Iris pigment epithelial cell (primary cell): ENCODE measurements at places on chromosomes 2 and 18.
A peak's percentile ranks its signal among the peaks of the same experiment; 100 is the strongest.

DNA sequence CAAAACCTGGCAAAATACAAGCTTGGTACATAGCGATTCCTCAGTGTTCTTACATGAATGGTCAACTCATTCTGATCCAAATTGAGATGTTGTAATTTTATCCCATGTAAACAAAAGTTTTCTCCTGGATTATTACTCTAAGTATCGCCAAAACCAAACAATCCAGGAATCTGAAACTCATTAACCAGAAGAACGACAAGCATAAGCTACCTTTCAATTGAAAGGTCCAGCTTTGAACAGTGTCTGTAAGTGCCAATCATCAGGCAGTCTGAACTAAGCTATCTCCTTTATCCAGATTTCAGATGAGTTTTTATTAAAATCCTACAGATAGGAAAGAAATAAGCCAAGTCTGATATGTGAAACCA, 2.4 kb downstream of the MEX3C start:
- DNase-seq = peak; percentile 7

DNA sequence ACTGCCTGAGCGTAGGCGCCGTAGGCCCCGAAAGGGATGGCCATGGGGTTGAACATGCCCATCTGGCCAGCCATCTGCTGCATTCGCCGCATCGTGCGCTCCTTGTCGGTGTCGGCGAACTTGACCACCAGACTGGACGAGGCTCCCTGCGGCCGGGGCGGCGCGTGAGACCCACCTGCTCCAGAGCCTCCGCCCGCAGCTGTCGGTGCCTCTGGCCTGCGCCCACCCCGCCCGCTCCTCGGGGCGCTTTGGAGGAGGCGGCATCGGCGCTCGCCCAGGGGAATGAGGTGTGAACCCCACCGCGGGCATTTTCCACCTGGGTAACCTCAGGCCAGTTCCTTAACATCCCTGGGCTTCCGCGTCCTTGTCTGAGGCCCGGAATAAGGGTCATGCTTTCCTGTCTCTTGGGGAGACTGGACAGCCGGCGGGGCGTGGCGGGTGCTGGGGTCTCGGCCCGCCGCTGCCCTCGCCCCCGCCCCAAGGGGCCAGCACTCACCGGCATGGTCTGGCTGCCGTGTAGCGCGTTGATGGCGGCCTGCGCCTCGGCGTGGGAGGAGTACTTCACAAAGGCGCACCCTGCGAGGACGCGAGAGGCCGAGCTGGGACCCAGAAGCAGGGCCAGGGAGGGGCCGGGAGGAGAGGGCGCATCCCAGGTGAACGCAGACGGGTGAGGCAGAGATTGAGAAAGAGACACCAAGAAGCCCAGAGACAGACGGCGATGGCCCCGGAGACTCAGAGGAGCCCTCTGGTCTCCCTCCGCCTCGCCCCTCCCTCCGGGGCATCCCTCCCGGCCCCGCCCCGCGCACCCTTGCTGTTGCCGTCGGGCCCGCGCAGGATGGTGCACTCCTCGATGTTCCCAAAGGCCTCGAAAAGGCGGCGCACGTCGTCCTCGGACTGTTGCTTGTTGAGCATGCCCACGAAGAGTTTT, 291.0 kb downstream of the CELF4 start:
- DNase-seq = no peak

GRCh38 chr2:188919824-188920223, 54.3 kb upstream of the COL3A1 start:
- no peak for DNase-seq

DNA sequence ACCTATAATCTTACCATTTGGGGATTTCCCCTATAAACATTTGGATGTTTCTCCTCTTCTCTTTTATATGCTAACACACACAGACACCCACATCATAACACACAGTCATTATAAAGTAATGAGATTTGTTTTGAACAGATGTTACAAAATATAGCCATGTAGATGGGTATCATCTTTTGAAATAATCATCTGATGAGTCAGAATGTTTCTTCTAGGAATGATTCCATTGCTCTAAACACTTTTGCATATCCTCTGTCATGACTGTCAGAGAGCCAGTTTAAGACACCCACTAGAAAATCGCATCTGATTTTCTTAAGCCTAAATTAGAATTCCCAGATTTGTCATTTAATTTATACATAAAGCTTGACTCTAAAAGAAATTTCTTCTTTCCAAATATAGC, 442.6 kb downstream of the CMPK2 start:
- peak; percentile 70 for DNase-seq

DNA sequence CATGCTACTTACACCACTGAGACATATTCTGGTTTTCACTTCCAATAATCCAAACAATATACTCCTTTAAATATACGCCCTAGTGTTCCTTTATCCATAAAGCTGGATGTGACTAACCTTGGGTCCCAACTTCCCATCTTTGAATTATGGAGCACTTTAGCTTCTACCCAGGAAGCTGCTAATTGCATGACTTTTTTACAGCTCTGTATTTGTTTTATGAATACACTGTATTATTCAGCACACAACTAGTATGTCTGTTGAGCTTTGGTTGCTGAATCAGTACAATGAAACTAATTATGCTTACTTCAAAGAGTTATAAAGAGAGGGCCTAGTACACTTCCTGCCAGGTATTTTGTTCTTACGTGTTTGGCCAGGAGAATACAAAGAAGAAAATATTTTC, 118.5 kb downstream of the BAZ2B start:
- no peak for DNase-seq

- no peak for DNase-seq
Measured at GRCh38 chr18:58612315-58613055, 16.4 kb downstream of the ALPK2 start.

- DNase-seq = peak; percentile 69
Measured at GRCh38 chr2:203077451-203077850, 62.8 kb downstream of the NBEAL1 start.

GRCh38 chr2:20614201-20615067, 36.5 kb downstream of the HS1BP3 start:
- peak; percentile 59 for DNase-seq

GRCh38 chr18:26440644-26441043, 107.7 kb downstream of the KCTD1 start:
- peak; percentile 20 for DNase-seq

- DNase-seq = peak; percentile 75
Measured at GRCh38 chr2:111622859-111623258, 261.1 kb downstream of the ANAPC1 start.

DNA sequence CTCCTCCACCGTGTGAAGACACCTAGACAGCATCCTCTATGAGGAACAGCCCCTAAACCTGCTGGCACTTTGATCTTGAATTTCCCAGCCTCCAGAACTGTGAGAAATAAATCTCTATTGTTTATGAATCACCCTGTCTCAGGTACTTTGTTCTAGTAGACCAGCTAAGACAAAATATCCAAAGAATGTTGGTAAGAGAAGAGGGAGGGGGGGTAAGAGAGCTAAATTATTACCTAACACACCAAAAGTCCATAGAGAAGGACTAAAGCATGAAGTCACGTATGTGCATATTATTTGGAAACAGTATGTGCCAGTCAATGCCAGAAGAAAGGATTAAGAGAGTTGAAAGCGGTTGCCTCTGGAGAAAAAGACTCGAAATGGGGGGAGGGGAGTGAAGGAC, 211.0 kb downstream of the SP3 start:
- no peak for DNase-seq

DNA sequence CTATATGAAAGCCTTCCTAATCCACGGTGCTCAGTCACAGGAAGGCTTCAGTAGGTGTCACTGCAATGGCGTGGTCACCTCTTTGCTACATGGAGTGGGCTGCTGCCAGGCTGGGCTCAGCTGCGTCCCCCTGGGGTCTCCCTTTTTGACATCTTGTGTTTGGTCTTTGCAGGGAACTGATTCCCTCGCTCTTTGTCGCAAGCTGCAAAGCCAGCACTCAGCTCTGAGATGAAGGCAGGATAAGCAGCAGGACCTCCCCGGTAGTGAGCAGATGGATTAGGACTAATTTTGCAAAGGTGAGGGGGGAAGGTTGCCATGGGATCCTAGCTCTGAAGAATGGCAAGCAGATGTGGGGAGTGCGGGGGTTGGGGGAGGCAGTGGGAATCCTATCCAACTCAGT, 173.9 kb upstream of the ARL4C start:
- DNase-seq = no peak

GRCh38 chr2:191691016-191691735, 13.2 kb downstream of the NABP1 start:
- DNase-seq = peak; percentile 87

DNA sequence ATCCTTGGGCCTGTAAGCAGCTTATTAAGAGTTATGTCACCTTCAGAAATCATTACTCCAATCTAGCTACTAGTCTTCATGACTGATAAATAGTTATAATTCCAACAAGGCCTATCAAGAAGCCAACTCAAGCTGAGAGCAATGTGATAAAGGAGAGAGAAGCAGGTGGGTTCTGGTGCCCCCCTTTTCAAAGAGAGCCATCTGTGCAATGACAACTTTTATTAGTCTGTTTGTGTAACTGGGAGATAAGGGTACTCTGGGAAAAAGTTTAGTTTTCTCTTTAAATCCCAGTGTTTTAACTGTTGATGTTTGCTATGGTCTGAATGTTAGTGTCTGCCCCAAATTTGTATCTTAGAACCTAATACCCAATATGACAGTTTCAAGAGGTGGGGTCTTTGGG, 60.6 kb downstream of the CCDC93 start:
- no peak for DNase-seq

DNA sequence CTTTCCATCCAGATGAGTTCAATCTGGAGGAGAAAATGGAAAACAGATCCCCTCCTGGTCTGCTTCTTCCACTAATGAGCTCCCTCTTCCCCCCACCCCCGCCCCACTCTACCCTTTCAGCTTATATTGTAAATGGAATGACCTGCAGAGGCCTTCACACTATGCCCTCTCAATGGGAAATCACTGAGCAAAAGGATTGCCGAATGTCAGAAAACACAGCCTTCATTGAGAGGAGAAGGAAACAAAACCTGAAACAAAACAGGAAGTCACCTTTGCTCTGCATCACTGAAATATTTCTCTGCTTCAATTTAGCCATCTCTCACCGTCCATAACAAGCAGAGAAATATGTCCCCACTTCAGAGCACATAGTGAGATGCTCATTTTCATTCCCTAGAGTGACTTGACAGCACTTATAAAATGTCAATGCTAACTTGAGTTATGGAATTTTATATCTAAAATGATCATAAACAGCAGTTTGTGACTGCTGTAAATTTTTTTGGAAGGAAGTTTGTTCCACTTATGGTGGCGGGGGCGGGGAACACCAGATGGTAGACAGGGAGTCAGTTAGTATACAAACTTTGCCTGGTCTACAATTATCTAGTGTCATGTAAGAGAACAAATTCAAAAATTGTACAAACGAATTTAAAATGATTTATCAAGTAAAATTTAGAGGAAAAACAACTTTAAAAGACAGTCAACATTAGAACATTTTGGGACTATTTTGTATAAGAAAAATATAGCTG, 1.8 kb upstream of the FRZB start:
- no peak for DNase-seq

DNA sequence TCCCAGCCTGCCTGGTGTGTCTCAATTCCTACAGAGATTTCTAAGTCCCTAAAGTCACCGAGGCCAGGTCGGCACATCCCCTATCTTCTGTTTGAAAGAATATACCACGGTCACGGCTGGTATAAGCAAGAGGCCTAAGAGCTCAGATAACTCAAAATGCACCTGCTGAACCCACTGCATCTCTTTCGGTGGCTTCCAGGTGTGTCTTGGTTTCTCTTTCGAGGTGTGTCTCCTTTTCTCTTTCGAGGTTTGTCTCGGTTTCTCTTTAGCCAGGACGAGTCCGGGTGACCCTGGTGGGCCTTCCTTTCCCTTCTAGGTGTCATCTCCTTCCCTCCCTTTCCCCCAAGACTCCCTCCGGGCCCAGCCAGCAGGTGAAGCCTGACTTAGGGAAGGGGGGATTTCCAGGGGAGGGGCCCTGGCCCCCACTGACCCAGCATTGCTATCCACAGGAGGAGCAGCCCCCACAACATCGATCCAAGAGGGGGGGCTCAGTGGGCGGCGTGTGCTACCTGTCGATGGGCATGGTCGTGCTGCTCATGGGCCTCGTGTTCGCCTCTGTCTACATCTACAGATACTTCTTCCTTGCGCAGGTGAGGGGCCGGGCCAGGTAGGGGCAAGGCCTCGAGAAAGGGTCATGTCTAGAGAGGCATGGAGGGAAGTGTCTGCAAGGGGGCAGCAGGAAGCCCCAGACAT, 8.4 kb downstream of the ITM2C start:
- DNase-seq = no peak

DNA sequence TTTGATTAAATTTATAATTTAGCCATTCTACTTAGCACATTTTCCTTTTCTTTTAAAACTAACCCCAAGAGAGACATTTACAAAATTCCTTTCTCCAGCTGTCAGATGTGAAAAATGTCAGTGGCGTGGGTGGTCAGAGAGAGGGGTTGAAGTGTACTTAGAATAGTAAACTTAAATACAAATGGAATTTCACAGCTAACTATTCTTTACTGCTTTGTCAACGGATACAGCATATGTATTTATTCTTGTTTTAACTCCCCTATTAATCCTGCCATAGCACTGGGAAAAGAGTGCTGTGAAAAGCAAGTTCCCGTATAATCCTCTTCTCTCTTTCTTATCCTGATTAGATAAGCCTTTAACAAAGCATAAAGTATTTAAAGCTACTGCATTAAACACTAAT, 191.4 kb upstream of the CHAC2 start:
- DNase-seq = no peak

- DNase-seq = no peak
Measured at GRCh38 chr2:84899304-84900204, 5.9 kb upstream of the TMSB10 start.

DNA sequence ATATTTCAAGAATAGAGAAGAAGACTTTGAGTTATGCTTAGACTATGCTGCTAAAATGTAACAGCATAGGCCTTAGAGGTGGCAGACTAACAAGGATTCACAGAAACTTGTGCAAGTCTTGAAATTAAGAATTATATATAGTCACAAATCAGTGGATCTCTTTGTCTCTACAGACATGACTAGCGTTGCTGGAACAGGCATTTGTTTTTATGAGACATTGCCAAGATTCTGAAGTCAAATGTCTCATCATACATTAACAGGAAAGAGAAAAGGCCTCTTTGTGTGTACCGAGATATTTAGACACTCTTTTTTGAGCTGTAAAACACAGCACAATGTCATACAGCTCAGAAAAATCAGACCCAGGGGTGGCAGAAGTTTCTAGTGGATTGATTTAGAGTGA, 207.1 kb downstream of the TMX3 start:
- peak; percentile 28 for DNase-seq

- peak; percentile 49 for DNase-seq
Measured at GRCh38 chr2:203164311-203164935, 74.4 kb upstream of the CYP20A1 start.

DNA sequence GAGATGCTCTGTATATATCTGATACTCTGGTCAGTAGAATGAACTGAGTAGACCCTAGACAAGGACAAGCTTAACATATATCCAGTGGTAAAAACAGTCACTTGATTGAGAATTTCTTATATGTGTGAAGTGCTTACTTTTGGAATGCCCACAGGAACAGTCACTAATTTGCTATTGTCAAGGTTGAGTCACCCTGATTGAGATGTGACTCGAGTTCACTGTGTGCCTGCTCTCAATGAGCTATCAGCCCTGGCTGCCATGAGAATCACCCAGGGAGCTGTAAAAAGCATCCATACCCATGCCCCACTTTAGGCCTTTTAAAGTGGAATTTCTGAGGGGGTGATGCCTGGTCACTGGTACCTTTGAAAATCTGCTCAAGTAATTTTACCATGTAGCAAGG, 283.7 kb downstream of the SUCLG1 start:
- DNase-seq = no peak

- DNase-seq = peak; percentile 22
Measured at GRCh38 chr18:4455113-4455811, at the start of gene DLGAP1. Gene DLGAP1, minus strand, starts transcription at chr18:4455307.

- peak; percentile 28 for DNase-seq
Measured at GRCh38 chr2:138515092-138515491, 13.5 kb downstream of the SPOPL start.
